ENCODE measurements at places on chromosomes 12 and 14.

- DNase-seq, result no peak
Measured at GRCh38 chr12:91804533-91804932, 341.1 kb downstream of the BTG1 start.

- no peak for DNase-seq
Measured at GRCh38 chr12:29133680-29134079, 15.4 kb upstream of the FAR2 start.

DNA sequence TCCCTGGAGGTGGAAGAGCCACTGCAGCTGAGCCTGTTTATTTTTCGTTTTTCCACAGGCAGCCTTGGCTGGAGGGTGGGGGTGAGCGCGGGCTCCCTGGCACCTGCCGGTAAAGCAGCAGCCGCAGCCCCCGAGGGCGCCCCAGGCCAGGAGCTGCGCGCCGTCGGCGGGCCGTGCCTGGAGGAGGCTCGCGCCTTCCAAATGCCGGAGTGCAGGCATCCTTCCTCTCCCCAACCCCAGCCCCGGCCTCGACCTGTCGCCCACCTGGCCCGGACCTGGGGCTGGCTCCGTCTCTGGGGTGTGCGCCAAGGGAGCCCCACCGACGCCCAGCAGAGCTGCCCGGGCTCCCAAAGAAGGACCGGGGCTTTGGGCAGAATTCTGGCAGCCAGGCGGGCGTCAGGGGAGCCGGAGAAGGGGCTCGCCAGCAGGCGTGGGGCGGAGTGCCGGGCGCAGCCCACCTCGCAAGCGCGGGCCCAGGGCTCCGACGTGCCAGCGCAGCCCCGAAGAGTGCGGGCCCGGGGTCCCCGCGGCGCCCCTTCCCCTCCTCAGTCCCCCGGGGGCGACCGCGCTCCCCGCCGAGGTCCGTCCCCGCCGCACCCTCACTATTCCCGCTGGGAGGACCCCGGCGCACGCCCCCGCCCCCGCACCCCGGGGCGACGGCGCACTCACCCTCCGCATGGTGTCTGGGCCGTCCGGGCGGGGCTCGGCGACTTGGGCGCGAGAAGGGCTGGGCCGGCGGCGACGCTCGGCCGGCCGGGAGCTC lies 130.3 kb downstream of the NDUFA12 start:
- DNase-seq, result no peak

GRCh38 chr12:128318341-128318740 lies 51.4 kb downstream of the TMEM132C start:
- no peak for DNase-seq

GRCh38 chr14:52610187-52610586 lies 57.6 kb downstream of the GPR137C start:
- DNase-seq, result no peak
